ENCODE measurements at places on chromosomes 4 and X.

GRCh38 chrX:95056901-95057300 is 1382.9 kb downstream of the FAM133A start:
- no peak for DNase-seq

DNA sequence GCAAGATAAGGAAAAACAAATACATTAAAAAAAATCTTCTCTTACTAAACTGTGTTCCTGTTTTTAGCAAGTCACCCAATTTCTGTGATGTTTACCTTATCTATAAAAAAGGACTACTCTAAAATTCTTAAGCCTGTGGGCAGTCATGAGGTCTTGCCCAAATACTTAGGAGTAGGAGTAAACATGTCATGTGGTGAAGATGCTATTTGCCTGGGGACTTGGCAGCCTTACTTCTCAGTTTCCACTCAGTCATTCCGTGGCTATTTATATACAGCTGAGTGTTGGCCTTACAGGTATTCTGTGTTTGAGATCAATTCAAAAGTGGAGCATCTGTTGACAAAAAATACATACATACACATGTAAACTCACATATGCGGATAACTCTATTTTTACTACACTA is 89.9 kb upstream of the TLR2 start:
- DNase-seq = no peak

- no peak for DNase-seq
Measured at GRCh38 chr4:8114456-8115202, 44.0 kb downstream of the ABLIM2 start.

DNA sequence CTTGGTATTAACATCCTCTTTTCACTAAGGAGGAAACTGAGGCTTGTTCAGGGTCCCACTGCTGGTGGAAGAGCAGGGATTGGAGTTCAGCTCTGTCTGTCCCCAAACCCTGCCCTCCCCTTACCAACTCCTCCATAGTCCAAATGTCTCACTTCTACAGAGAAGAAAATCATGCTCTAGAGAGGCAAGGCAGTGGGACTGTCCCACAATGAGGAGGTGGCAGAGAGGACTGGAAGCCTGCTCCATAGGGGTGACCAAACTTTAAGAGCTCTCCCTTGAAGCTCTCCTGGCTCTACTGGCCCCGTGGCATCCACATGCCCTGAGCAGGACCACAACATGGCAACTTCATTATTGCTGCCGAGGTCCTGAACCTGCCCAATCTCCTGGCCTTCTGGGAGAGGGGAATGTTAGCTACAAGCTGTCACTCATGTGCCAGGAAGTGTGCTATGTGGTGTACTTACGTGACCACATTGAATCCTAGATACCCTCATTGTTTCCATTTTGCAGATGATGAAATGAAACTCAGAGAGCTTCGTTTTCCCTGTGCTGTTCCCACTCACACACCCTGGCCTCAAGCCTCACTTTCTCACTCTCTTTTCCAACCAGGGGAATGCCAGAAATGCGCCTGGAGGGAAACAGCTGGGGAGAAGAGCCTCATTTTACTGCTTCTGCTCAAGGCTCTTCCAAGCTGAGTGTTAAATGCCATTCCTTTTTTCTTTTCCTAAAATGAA is 71.5 kb downstream of the ANAPC4 start:
- no peak for DNase-seq

DNA sequence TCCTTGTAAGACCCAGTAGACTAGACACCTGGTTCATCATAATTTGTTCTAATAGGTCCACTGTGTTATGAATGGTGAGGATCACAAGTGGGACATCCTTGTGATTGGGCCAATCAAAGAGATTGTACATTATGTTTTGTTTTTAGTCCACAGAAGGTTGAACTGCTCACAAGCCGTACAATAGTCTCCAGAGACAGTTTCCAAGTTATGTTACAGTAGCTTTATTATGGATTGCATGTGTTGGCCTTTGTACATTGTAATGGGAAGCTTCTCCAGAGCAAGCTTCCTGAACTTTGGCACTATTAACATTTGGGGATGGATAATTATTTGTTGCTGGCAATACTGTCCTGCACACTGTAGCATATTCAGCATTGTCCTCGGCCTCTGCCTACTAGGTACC is 86.1 kb downstream of the MAGEB10 start:
- no peak for DNase-seq

GRCh38 chrX:132033166-132033565 is 10.1 kb downstream of the STK26 start:
- DNase-seq = no peak

DNA sequence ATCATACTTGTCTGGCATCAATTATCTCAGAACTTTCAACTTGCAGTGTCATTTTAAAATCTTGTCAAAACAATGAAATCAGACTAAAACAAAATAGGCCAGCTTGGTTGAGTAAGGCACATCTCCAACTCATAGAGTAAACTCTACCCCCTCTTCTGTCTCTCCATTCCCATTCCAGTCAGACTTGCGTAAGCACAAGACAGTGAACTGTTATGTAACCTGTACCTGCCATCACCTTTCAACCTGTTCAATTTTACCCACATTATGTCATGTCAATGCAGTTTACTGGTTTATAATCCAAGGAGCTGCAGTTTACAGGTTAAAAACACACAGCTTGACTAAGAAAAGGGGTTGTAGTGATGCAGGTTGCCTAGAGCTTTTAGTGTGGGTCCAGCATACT is 8.3 kb downstream of the CDX4 start:
- no peak for DNase-seq

DNA sequence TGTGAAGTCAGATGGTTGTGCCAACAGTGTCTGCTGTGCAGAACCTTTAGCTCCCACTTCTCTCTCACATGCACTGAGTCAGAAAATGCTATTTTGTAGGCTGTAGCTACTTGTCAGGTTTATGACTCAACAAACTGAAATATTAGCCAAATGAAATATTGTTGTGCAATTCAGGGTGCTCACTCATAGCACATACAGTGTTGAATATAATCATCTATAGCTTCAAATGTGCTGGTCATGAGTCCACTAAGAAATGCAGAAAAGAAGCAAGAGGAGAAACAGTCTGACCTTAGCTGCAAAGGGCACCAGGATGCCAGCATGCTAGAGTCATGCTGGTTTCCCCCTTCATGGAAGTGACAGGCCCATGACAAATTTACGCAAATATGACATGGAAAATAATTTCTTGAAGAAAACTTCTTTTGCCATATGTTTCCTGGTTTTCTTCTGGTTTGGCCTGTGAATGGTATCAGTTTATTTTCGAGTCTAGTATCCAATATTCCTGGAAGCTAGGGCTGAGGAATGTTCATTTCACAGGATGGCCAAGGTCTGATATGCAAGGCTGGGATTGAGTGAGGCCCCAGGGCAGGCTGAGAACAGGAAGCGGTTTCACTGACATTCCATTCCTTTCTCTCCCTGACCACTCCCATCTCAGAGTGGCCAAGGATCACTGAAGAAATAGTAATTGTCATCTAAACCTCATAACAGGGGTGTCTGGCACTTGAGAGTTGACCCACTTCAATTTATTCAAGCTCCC is 10.3 kb upstream of the CXCL2 start:
- DNase-seq = no peak

DNA sequence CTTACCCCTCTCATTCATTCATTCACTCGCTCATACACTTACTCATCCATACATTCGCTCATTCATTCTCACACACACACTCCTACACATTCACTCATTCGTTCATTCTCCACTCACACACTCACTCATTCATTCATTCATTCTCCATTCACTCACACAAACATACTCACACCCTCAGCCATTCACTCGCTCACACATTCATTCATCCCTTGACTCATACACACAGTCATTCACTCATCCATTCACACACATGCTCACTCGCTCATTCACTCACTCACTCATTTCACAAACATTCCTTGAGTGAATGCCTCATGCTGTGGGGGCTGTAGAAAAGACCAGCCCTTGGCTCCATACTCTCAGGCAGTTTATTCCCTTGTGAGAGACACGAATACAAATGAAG is 151.1 kb upstream of the MAMLD1 start:
- no peak for DNase-seq

GRCh38 chr4:60617731-60618130 is 582.4 kb upstream of the ADGRL3 start:
- no peak for DNase-seq

DNA sequence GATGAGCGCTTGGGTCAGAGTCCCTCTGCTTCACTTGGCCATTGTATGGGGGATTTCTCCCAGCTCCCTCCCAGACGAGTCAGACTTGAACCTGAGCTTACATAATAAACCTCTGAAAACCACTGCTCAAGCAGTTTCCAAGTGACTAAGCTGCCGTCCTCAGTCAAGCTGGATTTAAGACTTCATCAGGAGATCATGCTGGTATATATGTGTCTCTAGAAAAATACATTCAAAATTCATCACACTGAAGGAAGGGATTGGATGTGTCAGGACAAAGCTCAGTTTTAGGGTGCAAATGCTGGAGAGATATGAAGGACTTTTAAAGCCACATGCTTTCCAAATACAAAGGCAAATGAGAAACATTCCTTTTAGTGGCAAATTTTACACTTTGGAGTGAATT is 114.3 kb downstream of the QDPR start:
- DNase-seq = no peak

- no peak for DNase-seq
Measured at GRCh38 chr4:11801466-11802446, 373.1 kb upstream of the HS3ST1 start.

DNA sequence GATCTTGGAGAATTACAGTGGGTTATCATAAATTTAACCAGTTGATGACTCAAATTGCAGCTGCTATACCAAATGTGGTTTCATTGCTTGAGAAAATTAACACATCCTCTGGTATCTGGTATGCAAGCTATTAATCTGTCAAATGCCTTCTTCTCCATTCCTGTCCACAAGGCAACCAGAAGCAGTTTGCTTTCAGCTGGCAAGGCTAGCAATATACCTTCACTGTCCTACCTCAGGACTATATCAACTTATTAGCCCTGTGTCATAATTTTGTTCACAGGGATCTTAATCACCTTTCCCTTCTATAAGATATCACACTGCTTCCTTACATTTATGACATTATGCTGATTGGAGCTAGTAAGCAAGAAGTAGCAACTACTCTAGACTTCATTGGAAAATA is 110.0 kb upstream of the GPC3 start:
- DNase-seq = no peak

GRCh38 chrX:39890807-39891206 is 207.0 kb downstream of the BCOR start:
- no peak for DNase-seq

- DNase-seq = no peak
Measured at GRCh38 chrX:40971736-40972135, 113.5 kb upstream of the USP9X start.

DNA sequence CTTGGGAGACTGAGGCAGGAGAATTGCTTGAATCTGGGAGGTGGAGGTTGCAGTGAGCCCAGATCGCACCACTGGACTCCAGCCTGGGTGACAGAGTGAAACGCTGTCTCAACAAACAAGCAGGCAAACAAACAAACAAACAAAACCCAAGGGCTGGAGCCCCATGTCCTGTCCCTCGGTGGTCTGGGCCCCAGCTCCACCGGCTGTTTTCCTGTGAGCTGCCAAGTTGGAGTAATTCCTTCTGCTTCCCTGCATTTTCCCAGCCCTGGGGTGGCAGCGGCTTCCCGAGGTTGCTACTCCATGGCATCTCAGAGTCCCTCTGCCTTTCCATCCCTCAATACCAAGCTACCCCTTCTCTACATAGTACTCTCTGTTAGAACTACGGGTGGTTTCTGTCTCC is 43.2 kb downstream of the RGS12 start:
- DNase-seq = no peak

- no peak for DNase-seq
Measured at GRCh38 chr4:38757945-38758600, 24.7 kb downstream of the TLR10 start.

DNA sequence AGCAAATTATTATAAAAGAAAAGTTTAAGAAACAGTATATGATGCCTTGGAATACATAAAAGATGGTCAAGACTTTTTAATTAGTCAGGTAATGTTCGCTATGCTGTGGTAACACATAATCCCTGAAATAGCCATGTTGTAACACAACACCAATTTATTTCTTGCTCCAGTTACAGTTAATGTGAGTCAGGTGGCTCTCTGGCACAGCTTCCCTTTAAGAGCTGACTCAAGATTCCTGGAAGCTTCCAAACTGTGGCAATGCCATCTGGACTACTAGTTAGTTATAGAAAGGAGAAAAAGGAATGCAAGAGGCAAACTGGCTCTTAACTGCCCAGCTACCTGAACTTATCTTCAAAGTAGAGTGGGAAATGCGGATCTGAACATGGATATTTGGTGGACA is 210.5 kb downstream of the CHM start:
- DNase-seq = no peak

GRCh38 chrX:20374900-20375438 is 108.3 kb upstream of the RPS6KA3 start:
- no peak for DNase-seq

DNA sequence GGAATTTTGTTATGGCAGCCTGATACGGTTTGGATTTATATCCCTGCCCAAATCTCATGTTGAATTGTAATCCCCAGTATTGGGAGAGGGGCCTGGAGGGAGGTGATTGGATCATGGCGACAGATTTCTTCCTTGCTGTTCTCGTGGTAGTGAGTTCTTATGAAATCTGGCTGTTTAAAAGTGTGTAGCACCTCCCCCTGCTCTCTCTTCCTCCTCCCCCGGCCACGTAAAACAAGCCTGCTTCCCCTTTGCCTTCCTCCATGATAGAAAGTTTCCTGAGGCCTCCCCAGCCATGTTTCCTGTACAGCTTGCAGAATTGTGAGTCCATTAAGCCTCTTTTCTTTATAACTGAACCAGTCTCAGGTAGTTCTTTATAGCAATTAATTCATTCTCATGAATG is 37.9 kb downstream of the SUPT20HL2 start:
- DNase-seq = no peak

DNA sequence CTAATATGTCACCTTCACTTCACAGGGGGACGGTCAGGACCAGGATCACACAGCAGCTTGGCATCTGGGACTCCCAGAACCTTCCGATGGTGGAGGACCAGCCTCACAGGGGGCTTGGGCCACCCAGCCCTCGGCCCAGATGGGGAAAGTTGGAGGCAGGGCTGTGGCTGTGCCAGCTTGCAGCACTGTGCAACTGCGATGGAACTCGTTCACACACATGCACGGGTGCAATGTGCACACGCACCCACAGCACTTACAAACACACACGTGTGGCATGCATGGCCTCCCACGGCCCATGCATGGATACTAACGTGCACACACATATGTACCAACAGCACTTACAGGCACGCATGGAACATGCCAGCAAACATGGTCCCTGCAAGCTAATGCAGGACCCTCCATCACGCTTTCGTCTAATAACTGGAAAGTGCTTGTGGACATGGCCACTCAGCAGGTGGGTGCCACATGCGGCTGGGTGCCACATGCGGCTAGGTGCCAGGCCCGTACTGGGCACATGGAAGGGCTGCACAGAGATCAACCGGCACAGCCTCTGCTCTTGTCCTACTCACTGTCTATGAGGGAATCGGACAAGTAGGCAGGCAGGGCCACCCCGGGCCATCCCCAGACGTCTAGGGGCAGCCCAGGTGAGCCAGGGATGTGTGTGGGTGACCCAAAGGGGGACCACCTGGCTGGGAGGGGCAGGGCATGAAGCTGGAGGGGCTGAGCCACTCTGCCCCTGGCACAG is 63.2 kb downstream of the ADRA2C start:
- DNase-seq = no peak

DNA sequence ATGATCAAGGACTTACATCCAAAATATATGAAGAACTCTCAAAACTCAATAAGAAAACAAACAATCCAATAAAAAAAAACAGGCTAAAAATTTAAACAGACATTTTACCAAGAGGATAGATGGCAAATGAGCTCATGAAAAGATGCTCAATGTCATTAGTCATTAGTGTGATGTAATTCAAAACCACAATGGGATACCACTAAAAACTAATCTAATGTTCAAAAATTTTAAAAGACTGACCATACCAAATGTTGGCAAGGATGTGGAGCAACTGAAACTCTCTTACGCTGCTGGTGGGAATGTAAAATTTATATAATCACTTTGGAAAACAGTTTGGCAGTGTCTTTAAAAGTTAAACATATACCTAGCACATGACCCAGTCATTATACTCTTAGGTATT is 43.7 kb downstream of the RPS6KA6 start:
- DNase-seq = no peak

Data from cerebellar nuclear complex (tissue), 1 donor.